Effector memory CD8-positive, alpha-beta T cell (primary cell): ENCODE measurements at places on chromosomes 11 and 22.

DNA sequence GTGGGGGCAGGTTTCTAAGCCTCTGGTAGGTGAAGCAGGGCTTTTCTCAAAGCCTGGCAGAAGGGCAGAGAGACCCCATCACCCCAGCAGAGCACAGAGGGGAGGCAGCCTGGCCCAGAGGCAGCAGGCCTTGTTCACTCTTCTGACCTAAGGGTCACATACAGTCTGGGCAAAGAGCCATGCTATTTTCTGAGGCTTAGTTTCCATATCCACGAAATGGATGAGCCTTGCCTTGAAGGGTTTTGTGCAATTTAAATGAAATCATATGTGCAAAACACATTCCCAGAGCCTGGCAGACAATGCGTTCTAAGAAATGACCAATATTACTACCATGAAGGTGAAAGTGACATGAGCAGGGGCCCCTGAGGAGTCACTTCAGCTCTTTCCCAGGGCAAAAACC lies 44.5 kb downstream of the HIRA start:
- no peaks in the 10 kb centered on the region for H3K4me1 ChIP-seq
- no peak overlapping the region for H3K4me3 ChIP-seq
- no peak overlapping the region for H3K27ac ChIP-seq
- H3K27me3 ChIP-seq: no peaks in the 10 kb centered on the region
- DNase-seq: no peak

DNA sequence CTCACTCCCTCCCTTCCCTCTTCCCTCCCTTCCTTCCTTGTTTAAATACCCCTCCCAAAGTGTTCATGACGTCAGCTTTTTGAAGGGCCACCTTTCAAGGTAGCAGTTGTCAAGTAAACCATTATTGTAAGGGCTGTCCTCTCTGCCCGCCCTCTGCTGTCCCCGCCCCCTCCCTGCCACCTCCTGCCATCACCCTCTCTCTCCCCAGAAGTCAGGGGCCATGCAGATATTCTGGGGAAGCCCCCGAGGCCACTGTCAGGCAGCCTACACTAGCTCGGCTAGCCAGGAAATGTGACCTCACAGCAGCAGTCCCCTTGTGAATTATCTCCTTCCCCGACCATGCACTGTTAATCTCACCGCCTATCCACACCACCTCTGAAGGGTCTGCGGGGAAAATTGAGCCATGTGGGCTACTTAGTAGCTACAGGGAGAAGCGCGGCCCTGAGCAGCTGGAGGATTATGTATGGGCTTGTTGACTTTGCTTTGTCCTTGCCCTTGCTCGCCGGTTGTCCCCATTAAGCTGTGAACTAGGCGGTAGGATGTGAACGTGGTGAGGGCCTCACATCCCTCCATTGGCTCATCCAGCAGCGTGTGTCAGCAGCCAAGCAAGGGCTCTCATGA lies 42.1 kb upstream of the ATXN10 start:
- H3K36me3 ChIP-seq: peaks cover 3% of the 10 kb centered on the region
- no peak for DNase-seq
- peaks cover 8% of the 10 kb centered on the region for H3K4me1 ChIP-seq
- peaks cover 46% of the 10 kb centered on the region for H3K27me3 ChIP-seq
- no peak overlapping the region for H3K4me3 ChIP-seq

DNA sequence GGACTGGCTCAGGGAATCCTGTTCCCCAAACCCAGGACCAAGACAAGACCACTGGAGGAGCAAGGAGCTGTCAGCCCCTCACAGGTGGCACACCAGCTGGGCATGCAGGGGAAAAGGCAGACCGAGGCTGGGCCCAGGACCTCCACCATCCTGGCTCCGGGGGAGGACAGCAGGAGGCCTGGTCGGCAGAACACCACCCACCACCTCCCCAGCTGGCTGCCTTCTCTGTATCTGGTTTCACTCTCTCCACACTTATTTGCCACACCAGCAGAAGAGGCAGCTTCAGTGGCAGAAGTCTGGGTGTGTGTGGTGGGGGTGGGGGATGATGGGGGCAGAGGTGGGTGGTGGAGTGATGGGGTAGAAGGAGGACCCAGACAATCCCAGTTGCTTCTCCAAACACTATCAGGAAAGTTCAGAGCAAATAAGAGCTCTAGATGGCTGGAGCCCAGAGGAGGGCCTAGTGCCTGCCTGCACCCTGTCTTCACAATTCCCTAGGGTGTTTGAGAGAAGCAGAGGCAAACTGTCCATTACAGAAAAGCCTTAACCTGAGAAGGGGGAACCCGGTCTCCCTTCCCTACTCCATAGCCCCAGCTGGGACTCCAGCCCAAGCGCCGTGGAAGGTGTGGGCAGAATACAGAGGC lies 51.9 kb upstream of the CDON start:
- no peak for DNase-seq
- no peaks in the 10 kb centered on the region for H3K4me1 ChIP-seq
- no peak overlapping the region for H3K27ac ChIP-seq
- peaks cover 2% of the 10 kb centered on the region for H3K36me3 ChIP-seq
- H3K27me3 ChIP-seq: peaks cover 5% of the 10 kb centered on the region

GRCh38 chr11:56140151-56140661 lies at the start of gene OR8J3:
OR8J3 (minus strand) TSS chr11:56140201; CDS start chr11:56137718, 2,483 bp downstream.
- no peaks in the 10 kb centered on the region for H3K36me3 ChIP-seq
- no peak for DNase-seq
- H3K4me3 ChIP-seq: no peak within 1 kb of the TSS
- H3K27ac ChIP-seq: no peak within 1 kb of the TSS
- H3K27me3 ChIP-seq: no peaks in the 10 kb centered on the region

- no peak for DNase-seq
- peak overlapping the region; percentile 0 for H3K4me3 ChIP-seq
- peaks cover 7% of the 10 kb centered on the region for H3K36me3 ChIP-seq
- no peaks in the 10 kb centered on the region for H3K27me3 ChIP-seq
- H3K4me1 ChIP-seq: peaks cover 36% of the 10 kb centered on the region
- H3K27ac ChIP-seq: peak overlapping the region; percentile 26
Observed at GRCh38 chr11:14768526-14769188, 123.4 kb downstream of the CYP2R1 start.

DNA sequence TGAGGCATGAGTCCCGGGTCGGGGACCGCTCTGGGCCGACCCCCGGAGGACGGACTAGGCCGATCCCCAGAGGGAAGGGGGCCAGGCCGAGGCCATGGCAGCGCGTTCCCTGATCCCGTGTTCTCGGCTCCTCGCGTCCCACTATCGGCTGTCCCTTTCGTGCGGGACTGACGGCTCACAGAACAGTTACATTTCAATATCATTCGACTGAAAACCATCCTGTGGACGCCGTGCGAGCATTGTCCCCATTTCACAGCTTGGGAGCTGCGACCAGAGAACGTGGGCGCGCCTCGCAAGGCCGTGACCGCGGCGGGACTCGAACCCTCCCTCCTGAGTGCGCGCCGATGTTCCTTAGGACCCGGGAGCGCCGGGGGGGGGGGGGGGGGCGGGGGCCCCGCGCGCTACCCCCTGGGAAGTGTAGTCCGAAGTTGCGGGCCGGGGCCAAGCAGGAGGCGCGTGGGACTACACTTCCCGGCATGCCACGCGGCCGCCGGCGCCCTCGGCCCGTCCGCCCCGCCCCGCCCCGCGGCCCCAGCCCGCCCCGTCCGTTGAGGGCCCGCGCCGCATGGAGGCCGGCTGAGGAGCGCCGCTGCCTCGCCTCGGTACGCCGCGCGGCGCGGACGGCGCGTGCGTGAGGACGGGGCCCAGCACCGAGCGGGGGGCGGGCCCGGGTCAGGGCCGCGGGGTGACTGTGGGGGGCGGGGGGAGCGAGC lies at the start of gene TRABD:
TSS of gene TRABD (plus strand) at position 539 of the 713 bp plus-strand sequence. CDS start 7,148 bp downstream, outside the sequence.
- H3K4me1 ChIP-seq: peaks cover 30% of the 10 kb centered on the region
- H3K27me3 ChIP-seq: peaks cover under 1% of the 10 kb centered on the region
- peak within 1 kb of the TSS; percentile 92 for H3K4me3 ChIP-seq
- peak; percentile 80 for DNase-seq
- peak within 1 kb of the TSS; percentile 97 for H3K27ac ChIP-seq
- peaks cover 18% of the 10 kb centered on the region for H3K36me3 ChIP-seq

GRCh38 chr11:65438257-65439151 lies 15.9 kb downstream of the NEAT1 start:
- H3K4me3 ChIP-seq: no peak overlapping the region
- no peaks in the 10 kb centered on the region for H3K27me3 ChIP-seq
- H3K27ac ChIP-seq: peak overlapping the region; percentile 86
- H3K4me1 ChIP-seq: peaks cover 67% of the 10 kb centered on the region

GRCh38 chr11:35917676-35918075 lies 26.2 kb upstream of the LDLRAD3 start:
- no peaks in the 10 kb centered on the region for H3K36me3 ChIP-seq
- H3K4me3 ChIP-seq: no peak overlapping the region
- H3K4me1 ChIP-seq: no peaks in the 10 kb centered on the region

DNA sequence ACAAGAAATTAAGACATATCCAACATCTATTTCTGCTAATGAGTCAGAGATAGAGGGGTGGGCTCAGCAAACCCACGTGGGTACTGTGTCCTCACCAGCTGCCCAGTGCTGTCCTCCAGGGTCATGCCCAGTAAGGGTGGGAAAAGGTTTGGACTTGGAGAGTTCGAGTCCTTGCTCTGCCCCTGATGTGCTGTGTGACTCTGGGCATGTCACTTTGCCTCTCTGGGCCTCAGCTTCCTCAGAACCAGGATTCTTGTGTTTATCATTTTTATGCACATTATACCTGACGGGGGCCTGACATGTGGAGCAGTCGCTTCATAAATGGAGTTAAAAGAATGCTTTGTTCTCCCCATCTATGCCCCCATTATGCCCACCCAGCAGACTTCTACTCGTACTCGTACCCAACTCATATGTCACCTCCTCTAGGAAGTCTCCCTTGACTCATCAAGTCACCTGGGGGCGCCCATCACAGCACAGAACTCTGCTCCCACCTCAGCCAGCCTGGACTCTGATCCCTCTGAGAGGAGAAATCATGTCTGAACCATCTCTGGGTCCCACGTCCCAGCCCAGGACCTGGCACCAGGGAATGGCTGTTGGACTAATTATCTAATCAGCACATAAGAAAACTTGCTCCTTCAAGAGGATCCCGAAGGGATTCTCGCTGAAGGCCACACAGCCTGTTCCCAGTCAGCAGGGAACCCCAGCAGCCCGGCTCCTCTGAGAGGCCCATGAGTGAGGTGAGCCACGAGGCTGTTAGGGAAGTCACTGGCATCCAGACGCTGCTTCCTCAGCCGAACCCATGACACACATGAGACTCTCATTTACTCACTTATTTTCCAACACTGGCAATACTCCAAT lies 38.7 kb upstream of the TSKU start:
- H3K36me3 ChIP-seq: no peaks in the 10 kb centered on the region
- H3K27me3 ChIP-seq: no peaks in the 10 kb centered on the region
- H3K27ac ChIP-seq: no peak overlapping the region
- no peak for DNase-seq

GRCh38 chr11:56842814-56843794 lies 94.6 kb upstream of the OR9G4 start:
- H3K27ac ChIP-seq: no peak overlapping the region
- H3K27me3 ChIP-seq: no peaks in the 10 kb centered on the region
- no peaks in the 10 kb centered on the region for H3K4me1 ChIP-seq
- H3K36me3 ChIP-seq: no peaks in the 10 kb centered on the region
- no peak for DNase-seq
- H3K4me3 ChIP-seq: no peak overlapping the region

GRCh38 chr11:41522391-41522790 lies 62.9 kb upstream of the LRRC4C start:
- H3K4me3 ChIP-seq: no peak overlapping the region
- H3K27me3 ChIP-seq: no peaks in the 10 kb centered on the region
- H3K4me1 ChIP-seq: no peaks in the 10 kb centered on the region
- no peak for DNase-seq
- H3K27ac ChIP-seq: no peak overlapping the region
- no peaks in the 10 kb centered on the region for H3K36me3 ChIP-seq

- no peaks in the 10 kb centered on the region for H3K27me3 ChIP-seq
- no peak for DNase-seq
- no peak overlapping the region for H3K4me3 ChIP-seq
- no peak overlapping the region for H3K27ac ChIP-seq
- no peaks in the 10 kb centered on the region for H3K36me3 ChIP-seq
Observed at GRCh38 chr11:30917859-30918478, 331.8 kb upstream of the MPPED2 start.

GRCh38 chr22:37344735-37345449 lies 62.6 kb downstream of the CYTH4 start:
- peaks cover 17% of the 10 kb centered on the region for H3K27me3 ChIP-seq
- H3K36me3 ChIP-seq: peaks cover 6% of the 10 kb centered on the region
- H3K4me1 ChIP-seq: no peaks in the 10 kb centered on the region
- H3K27ac ChIP-seq: no peak overlapping the region

GRCh38 chr11:41666951-41667653 lies 207.7 kb upstream of the LRRC4C start:
- H3K27ac ChIP-seq: no peak overlapping the region
- H3K4me3 ChIP-seq: no peak overlapping the region
- no peaks in the 10 kb centered on the region for H3K4me1 ChIP-seq
- no peaks in the 10 kb centered on the region for H3K27me3 ChIP-seq
- H3K36me3 ChIP-seq: no peaks in the 10 kb centered on the region
- DNase-seq: no peak

- H3K4me3 ChIP-seq: no peak overlapping the region
- no peaks in the 10 kb centered on the region for H3K27me3 ChIP-seq
- H3K4me1 ChIP-seq: peaks cover 18% of the 10 kb centered on the region
- H3K36me3 ChIP-seq: no peaks in the 10 kb centered on the region
- no peak overlapping the region for H3K27ac ChIP-seq
- no peak for DNase-seq
Observed at GRCh38 chr11:123519055-123519796, 89.2 kb downstream of the GRAMD1B start.

GRCh38 chr22:26712158-26712557 lies 54.8 kb downstream of the MIAT start:
- no peaks in the 10 kb centered on the region for H3K27me3 ChIP-seq
- no peak for DNase-seq
- H3K4me1 ChIP-seq: peaks cover 58% of the 10 kb centered on the region
- peak overlapping the region; percentile 93 for H3K27ac ChIP-seq
- H3K36me3 ChIP-seq: peaks cover 25% of the 10 kb centered on the region

GRCh38 chr11:121740902-121741301 lies 288.1 kb upstream of the SORL1-AS1 start:
- H3K27me3 ChIP-seq: peaks cover 17% of the 10 kb centered on the region
- H3K4me1 ChIP-seq: no peaks in the 10 kb centered on the region
- H3K36me3 ChIP-seq: peaks cover 3% of the 10 kb centered on the region
- H3K4me3 ChIP-seq: no peak overlapping the region

GRCh38 chr11:70468256-70469195 lies 70.2 kb downstream of the CTTN start:
- DNase-seq: no peak
- H3K27me3 ChIP-seq: peaks cover 45% of the 10 kb centered on the region
- no peak overlapping the region for H3K4me3 ChIP-seq
- no peaks in the 10 kb centered on the region for H3K36me3 ChIP-seq
- H3K4me1 ChIP-seq: peaks cover 7% of the 10 kb centered on the region

DNA sequence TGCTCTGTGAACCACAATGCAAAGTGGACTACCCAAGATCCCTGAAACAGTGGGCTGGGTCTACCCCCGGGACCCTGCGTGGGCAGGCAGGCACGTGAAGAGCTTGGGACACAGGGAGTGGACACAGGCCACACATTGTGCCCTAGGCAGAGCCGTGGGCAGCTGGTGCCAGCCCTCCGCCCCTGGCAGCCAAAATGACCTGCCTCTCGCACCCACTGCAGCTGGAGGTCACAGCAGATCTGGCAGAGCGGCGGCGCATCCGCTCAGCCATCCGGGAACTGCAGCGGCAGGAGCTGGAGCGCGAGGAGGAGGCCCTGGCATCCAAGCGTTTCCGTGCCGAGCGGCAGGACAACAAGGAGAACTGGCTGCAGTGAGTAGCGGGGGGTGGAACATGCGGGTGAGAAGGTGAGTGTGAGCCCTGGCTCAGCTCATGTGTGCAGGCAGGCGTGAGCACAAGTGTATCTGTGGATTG lies 6.7 kb downstream of the SMTN start:
- no peak for DNase-seq
- H3K36me3 ChIP-seq: peaks cover 5% of the 10 kb centered on the region
- H3K27me3 ChIP-seq: no peaks in the 10 kb centered on the region
- no peak overlapping the region for H3K4me3 ChIP-seq
- peaks cover 18% of the 10 kb centered on the region for H3K4me1 ChIP-seq

GRCh38 chr11:128693416-128693712 lies 508 bp upstream of the FLI1 start:
- peaks cover 32% of the 10 kb centered on the region for H3K4me1 ChIP-seq
- peaks cover 46% of the 10 kb centered on the region for H3K36me3 ChIP-seq
- DNase-seq: no peak
- peaks cover 7% of the 10 kb centered on the region for H3K27me3 ChIP-seq
- H3K4me3 ChIP-seq: peak overlapping the region; percentile 96
